ENCODE measurements at places on chromosomes 3 and 15. TPM values are rescaled to one million over a fixed set of nuclear protein-coding genes. Genes with fewer than 3 reads are reported as not detected.

The GOLGA6D gene
- total RNA-seq: not detected

DNA sequence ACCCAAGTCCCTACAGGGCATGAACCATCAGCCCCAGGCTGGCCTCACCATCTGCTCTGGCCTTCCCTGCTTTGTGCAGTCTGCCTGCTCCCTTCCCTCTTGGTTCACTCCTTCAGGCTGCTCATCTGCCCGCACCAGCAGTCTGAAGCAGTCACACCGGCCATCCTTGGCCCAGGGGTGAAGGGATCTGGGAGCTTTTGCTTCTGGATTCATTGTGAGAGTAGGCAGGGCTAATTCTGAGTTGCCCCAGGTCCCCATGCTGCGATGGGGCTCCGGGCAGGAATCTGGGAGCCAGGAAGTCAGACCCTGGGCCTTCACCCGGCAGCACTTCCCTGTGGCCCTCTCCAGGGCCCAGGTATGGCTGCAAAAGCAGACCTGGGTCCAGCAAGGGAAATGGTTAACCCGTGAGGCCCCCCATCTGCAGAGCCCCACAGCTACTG lies 99.7 kb downstream of the VGLL4 start:
- no peak for DNase-seq

DNA sequence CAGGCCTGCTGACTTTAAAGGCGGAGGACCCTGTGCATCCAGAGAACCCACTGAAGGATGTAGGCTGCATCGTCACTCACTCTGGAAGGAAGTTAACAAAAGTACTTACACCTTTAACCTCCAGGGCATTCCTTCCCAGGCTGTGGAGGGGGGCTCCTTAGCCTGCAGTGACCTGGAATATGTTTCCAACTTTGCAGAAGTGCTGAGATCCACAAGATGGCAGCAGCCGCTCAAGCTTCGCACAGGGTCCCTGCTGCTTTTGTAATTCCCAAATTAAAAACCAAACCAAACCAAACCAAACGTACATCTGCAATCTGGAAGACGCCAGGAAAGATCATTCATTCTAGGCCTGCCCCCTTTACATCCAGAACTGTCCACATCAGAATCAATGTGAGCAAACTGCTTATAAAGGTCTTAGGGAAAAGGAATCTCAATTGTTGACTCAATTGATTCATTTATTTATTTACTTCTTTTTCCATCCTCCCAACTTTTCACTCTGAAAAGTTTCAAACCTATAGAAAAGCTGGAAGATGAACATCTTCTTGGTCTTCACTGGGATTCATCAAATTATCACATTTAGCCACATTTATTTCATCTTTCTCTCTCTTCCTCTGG lies 70.5 kb upstream of the KLHL25 start:
- DNase-seq: no peak

- DNase-seq: no peak
Measured at GRCh38 chr3:3753416-3753815, 45.8 kb upstream of the LRRN1 start.

The SNX33 gene
- total RNA-seq: 23.8 TPM

DNA sequence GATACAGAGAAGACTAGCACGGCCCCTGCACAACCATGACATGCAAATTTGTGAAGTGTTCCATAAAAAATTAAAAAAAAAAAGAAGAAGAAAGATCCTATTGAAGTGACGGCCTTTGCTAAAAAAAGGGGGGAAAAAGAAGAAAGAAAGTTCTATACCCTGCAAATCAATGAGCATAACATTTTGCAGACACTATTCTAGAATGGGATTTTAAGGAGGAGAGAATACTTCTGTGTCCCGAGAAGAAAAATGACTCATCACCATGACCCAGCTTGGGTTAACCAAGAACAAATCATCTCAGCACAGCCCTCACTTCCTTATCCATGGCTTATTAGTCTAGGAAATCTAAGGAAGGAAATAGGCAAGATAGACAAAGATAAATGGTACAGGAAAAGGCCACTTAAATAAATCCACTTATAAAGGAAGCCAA lies 7.4 kb upstream of the SH3BP5 start:
- no peak for DNase-seq

DNA sequence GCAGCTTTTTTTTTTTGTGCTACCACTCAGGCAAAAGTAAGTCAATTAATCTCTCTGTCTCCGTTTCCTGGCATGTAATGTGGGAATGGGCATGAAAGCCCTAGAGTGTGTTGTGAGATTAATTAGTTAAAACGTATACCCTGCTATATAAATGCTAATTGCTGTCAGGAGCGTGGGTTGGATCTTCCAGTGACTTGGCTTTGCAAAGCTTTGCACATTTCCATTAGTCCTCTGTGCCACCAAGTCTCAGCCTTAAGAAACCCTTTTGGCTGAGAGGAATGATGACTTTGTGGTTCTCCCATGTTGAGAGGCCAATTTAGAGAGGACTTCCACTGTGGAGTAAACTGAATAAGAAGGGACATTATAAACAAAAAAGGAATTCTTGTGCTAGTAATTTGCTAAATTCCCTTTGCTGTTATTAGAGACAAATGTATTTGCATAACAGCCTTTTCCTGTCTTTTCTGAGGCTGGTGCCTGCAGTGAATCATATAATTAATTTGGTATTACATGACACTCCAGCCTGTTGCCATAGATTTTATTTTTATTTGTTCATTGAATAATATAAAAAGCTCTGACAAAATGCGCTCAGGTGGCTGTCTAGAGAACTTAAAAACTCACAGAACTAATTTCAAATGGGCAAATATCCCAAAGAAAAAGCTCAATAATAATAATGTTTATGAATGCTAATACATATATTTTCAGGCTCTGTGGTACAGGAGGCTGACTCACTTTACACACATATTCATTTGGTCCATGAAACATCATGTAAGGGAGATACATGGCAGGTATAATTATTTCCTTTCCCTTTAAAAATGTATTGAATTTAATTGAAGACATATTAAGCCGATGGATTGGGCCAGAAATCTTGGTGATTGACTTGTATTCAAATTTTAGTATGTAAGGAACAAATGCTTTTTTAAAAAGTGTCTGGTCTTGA lies 82.7 kb downstream of the IL1RAP start:
- no peak for DNase-seq

The ADAMTS17 gene
- 4.0 TPM for total RNA-seq

GRCh38 chr15:80744415-80744814 lies 34.8 kb upstream of the CEMIP start:
- no peak for DNase-seq

GRCh38 chr15:60130821-60131220 lies 126.7 kb downstream of the FOXB1 start:
- DNase-seq: no peak

GRCh38 chr3:124333931-124334640 lies 342.2 kb upstream of the ROPN1 start:
- DNase-seq: no peak

- DNase-seq: peak; percentile 79
Measured at GRCh38 chr3:57949785-57950615, 58.2 kb upstream of the FLNB start.

DNA sequence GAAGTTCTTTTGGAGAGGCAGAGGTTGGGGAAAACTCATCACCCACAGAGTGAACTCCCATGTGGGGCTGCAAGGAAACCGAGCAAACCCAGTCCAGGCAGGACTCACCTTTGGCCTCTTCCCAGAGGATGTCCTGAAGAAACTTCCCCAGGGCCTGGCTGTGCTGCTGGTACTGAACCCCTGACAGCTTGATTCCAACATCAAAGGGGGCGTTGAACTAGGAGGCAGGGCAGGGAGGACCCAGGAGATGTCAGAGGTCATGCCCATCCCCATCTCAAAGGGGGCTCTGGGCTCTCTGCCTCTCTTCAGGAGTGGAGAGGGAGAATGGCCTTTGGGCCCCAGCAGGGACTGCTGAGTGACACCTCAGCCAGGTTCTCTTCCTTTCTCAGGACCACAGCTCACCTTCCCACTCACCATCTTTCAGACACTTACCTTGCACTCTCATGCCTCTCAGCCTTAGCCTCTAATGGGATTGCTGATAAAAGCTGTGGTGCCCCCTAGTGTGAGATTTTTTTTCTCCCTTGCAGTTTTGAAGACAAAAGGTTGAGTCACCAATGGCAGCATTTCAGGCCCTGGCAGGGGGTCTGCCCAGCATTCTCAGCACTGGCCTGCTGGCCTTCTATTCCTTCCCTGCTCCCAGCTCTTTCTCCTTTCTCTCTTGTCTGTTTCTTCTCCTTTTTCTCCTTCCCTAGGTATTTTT lies 6.0 kb downstream of the GHRL start:
- peak; percentile 85 for DNase-seq

DNA sequence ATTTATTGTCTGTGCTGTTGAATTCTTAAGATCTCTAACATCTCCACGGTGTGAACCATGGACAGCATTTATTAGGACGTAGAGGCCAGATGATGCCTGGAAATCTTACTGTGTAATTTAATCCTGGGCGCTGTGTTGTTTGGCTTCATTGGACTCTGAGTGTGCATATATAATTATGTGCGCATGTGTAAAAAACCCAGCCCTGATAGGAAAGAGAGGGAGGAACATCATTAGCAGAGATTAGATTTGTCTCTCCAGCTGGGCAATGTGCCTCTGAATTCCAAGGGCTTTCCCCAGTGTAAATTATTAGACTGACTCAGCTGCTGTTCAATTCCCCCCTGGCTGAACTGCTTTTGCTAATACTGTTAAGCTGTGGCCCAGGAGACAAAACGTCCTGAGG lies 39.6 kb downstream of the MAP3K13 start:
- no peak for DNase-seq

The SPATA12 gene
- not detected for total RNA-seq

DNA sequence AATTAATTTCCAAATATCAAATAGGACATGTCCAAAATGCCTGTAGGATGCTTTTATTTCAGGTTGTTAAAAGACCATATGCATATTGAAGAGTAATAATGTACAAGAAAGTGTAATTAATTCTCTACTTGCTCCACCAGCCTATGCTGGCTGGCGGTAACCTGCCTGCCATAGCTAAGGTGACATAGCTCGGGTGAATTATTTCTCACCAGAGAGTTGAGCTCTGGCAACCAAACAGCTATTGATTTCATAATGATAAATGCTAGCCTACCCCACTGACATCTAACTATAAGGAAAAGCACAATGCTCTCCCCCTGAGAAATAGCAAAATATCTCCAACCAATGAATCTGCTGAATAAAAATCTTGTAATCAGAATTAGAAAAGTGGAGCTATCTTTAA lies 48.9 kb downstream of the GADL1 start:
- no peak for DNase-seq

The NLGN1 gene
- 11.5 TPM for total RNA-seq

GRCh38 chr3:64460877-64461276 lies 226.9 kb downstream of the ADAMTS9 start:
- DNase-seq: no peak

DNA sequence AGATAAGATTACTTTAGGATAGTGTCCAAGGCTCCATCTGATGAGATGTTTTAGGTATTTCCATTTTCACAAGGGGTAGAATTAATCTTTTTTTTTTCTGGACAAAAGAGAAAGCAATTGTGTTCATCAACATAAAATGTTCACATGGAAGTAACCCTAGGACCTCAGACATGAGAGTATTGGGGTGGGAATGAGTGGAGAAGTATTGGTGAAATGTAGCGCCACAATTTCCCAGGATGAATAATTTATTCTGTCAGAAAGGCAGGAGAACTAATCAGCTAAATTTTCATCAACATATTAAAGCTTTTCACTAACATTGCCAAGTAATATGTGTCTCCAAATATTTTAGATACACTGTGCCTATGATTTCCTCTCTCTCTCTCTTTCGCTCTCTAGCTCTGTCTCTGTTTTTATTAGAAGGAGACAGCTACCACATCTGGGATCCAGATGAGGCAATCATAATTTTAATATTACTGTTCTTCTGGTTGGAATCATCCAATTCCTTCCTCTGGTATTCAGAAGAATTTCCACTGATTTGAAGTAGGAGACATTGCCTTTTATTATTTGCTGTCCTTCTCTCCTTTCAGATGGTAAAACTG lies 21.6 kb upstream of the ZNF280D start:
- no peak for DNase-seq

The CDHR4 gene
- 0.29 TPM for total RNA-seq

The OCA2 gene
- total RNA-seq: 1.4 TPM

DNA sequence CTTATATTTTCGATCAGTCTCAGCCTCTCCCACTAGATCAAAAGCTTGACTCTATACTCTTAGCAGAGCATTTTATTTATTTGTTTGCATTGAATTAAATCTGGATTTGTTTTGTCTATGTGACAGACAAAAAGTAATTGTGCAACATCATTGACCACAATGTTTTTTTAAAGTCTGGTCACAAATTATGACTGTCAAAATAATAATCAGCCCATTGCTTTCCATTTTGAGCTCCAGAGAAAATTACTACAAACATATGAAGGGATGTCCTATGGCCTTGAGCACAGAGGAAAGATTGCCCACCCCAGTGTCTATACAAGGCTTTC lies 82.3 kb downstream of the FSIP1 start:
- no peak for DNase-seq

The STRA6 gene
- total RNA-seq: 1.3 TPM

DNA sequence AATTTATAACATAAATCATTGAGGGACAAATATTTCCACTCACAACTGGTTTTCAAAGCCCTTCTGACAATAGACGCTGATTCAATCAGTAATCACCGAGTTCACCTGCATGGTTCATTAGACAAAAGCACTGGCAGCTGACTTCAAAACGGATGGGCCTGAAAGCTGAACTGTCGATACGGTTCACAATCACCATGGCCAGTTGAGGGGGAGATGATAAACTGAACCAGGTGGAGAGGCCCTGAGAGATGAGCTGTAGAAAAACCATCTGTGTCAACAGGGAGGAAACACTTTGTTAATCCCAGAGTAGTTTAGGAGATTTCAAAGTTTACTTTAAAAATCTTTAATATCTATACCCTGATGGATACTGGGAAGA lies 75.0 kb downstream of the PEX5L start:
- DNase-seq: no peak

DNA sequence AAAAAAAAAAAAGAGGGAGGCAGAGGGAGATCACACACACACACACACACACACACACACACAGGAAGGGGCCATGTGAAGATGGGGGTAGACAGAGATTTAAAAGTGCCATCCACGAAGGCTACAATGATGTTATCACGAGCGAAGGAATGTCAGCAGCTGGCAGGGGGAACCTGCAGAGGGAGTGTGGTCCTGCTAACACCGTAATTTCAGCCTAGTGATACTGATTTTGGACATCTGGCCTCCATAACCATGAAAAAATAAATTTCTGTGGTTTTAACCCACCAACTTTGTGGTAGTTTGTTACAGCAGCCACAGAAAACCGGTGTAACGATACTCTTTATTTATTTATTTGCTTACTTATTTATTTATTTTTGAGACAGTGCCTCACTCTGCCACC lies 76.0 kb downstream of the TMCO5A start:
- DNase-seq: no peak

The CD200 gene
- 17.7 TPM for total RNA-seq

The GOLGA8S gene
- 0.38 TPM for total RNA-seq

DNA sequence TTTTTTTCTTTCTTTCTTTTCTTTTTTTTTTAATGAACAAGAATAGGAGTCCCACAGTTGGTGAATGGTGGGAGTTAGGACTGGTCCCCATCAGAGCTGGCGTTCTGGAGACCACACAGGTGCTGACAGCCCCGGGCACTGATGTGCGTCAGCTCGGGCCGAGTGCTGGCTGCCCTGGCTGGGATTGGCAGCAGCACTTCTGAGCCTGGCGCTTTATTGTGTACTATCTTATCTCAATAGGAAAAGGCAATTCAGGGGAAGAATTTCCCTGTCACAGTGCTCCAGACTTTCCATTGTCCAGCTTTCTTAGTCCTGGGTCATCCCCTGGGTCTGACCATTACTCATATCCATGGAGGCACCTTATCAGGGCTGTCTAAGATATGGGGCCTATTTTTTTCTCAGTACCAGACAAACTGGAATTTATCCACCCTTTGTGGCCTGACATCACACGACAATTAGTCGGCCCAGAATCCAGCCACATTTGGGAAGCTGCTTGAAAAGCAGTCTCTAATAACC lies 54.1 kb downstream of the TMEM44 start:
- no peak for DNase-seq

GRCh38 chr15:67186688-67187087 lies 67.8 kb downstream of the AAGAB start:
- no peak for DNase-seq

All from posterior vena cava (tissue), 2 donors.